ENCODE measurements at places on chromosomes 2 and 18. TPM values are rescaled to one million over a fixed set of nuclear protein-coding genes. Genes with fewer than 3 reads are reported as not detected.

GRCh38 chr2:79887747-79888374 is 375.0 kb downstream of the CTNNA2 start:
- DNase-seq, result peak; percentile 61

DNA sequence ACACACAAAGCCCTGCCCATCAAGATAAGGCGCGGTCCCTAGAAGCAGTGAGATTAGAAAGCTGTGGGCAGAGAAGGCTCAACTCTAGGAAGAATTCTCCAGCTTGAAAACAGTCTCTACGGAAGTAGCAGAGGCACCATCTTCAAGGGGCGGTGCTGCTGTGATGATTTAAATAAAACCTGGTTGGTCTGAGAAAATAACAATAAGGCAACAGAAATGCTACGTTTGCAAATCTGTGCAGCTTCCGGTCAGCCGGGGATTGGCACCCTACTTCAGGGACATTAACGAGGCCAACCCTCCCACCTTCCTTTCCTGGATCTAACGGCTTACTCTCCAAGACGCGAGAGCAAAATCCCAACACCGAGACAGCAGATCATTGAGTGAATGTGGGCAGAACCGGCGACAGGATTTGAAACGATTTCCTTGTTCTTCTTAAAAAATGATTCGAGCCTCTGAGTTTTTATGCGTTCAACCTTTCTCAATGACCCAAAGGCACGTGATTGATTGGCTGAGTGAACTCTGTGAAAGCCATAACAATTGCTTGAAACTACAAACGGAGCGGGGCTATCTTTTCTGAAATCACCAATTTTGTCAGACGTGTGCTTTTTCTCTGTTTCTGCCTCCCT is 93.7 kb upstream of the ZNF516 start:
- no peak for DNase-seq

DNA sequence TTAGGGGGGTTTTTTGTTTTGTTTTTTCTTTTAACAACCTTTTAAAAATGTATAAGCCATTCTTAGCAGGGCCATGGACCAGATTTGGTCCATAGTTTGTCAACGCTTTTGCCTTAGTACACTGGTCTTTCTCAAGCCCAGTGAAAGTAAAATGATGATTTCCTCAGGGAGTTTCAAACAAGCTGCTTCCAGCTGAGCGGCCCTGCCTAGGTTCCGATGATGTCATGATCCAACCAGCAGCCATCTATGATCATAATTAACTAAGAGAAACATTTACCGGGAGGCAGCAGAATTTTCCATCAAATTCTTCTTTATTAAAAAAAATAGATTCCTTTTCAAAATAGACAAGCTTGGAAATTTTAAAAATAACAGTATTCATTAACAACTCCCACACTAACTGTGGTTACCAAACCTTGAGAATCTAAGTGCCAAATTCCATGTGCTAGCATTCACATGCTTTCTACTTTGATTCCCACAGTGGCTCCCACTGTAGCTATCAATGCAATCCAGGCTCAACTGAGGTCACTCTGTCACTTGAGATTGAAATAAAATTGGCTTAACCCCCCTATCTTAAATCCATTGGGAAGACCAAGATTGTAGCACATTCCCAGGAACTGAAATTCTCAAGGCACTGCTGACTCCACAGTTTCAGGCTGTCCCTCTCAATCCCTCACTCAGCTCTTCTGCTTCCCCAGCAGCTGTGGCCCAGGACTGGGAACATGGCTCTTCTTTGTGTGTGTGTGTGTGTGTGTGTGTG is 148.9 kb downstream of the RNF152 start:
- DNase-seq, result no peak

DNA sequence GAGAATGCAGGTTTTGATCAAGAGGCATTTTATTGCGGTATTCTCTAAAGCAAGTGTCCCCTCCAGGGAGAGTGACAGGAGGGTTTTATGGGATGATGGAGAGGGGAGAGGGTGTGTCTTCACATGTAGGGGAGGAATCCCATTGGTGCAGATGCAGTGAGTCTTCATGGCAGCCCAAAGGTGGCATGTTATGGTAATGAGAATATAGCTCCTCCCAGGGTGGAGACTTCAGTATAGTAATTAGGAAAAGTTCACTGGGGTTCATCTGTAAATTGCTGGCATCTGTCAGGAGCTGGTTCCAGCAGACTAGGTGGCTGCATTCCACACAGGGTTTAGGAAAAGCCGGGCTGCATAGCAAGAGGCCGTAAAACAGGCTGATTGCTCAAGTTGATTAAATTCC is 230.7 kb upstream of the CCDC68 start:
- no peak for DNase-seq

DNA sequence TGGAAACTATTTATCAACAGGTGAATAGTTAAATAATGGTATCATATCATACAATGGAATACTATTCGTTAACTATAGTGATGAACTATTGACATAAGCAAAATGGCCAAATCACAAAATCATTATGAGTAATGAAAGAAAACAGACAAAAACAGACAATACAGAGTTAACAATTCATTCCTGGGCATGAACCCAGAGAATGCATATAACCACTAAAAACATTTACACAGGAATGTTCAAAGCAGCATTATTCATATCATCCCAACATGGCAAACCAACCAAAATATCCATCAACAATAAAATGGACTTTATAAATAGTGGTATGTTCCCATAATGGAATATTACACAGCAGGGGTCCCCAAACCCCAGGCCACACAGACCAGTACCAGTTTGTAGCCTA is 131.2 kb upstream of the CYP1B1 start:
- no peak for DNase-seq

DNA sequence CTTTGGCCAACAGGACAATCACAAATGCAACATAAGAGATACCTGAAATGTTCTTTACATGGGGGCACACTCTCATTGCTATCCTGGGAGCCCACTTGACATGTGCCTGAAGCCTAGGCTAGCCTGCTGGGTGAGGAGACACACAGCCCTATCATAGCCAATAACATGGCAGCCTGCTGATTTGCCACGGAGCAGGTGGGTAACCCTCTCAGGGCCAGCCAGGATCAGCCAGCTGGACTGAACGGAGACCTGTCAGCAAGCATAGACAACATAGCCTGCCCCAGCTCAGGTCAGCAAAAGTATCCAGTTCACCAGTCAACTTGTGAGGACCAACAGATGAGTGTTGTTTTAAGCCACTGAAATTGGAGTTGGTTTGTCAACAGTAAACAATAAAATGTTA is 566.5 kb downstream of the DCDC2C start:
- no peak for DNase-seq

GRCh38 chr2:162688403-162688802 is 150.2 kb downstream of the KCNH7 start:
- no peak for DNase-seq

DNA sequence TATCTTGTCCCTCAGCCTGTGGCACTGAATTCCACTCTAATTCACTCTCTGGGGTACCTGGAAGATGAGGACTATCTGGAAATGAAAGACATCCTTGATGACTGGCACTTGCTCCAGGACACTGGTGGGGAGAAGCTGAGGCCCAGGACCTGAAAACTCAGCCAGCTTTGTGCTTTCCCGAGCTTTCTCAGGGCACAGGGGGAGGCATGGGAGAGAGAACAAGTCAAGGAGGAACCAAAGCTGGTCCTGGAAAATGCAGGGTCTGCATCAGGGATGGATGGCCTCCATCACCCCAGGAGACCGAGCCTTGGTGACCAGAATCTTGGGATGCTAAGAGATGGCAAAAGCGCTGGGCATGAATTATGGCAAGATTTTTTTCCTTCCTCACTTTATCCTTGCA is 65.1 kb downstream of the MAPK4 start:
- DNase-seq, result no peak

ZC3H8 gene
- total RNA-seq, result 27.0 TPM

KHK gene
- total RNA-seq, result 1.7 TPM

Data from NCI-H460 (cell line).